ENCODE measurements at places on chromosomes 2 and 18.

- DNase-seq, result no peak
These were observed 46.5 kb upstream of the RAB31 start for GRCh38 chr18:9661564-9661963.

DNA sequence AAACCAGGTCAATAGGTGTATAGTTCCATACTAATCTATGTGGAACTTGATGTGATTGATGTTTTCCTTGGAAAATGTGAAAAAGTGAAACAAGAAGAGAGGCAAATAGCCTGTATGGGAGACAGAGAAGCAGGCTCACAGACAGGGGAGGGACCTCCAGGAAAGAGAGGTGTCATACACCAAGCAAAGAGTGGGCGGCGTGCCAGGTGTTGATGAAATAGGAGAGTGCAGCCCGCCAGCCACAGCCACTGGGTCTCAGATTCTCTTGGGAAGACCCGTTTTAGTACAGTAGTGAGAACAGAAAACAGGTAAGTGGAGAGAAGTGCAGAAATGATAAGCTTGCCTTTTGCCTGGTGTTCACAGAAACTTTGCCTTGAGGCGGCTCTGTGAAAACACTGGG is 301.9 kb downstream of the ZNF407 start:
- DNase-seq, result no peak

DNA sequence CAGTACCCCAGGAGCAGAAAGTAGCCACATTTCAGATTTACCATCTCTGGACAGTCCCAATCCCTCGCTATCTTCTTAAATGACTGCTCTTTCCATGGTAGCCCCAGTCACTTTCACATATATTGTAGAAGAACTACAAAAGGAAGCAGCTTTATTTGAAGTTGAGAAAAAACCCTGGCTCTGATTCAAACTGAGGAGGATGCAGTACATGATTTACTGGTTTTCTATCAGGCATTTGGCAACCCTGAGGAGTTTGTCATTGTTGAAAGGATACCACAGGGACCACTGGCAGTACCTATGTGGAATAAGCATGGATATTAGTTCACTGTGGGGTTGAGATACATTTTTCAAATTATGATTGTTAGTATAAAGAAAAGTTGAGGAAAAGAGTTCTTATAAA is 640.9 kb upstream of the SETBP1 start:
- no peak for DNase-seq

DNA sequence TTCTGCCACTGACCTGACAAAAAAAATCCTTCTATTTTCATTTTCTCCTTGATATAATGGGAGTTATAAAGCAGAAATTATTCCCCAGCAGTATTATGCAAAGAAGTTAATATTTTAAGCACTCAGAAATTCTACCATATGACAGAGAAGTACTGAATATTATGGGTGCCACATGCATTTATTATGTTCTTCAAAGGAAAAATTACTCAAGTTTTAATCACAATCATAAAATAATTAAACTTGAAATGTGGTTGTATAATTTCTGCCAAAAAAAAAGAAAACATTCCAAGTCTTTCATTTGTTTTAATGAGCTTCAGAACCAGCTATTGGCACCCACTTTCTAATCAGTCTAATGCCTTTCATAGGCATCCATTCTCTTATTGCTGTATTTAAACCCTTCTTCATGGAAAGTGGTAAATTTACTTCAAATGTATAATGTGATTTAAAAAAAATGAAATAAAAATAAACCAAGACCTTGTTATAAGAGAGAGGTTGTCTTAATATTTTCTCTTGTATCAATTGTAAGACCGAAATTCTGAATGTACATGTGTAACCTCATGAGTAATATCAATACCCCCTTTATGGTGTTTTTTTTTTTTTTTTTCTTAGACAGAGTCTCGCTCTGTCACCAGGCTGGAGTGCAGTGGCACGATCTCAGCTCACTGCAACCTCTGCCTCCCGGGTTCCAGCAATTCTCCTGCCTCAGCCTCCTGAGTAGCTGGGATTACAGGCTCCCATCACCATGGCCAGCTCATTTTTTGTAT is 302.3 kb downstream of the IRS1 start:
- DNase-seq, result no peak

DNA sequence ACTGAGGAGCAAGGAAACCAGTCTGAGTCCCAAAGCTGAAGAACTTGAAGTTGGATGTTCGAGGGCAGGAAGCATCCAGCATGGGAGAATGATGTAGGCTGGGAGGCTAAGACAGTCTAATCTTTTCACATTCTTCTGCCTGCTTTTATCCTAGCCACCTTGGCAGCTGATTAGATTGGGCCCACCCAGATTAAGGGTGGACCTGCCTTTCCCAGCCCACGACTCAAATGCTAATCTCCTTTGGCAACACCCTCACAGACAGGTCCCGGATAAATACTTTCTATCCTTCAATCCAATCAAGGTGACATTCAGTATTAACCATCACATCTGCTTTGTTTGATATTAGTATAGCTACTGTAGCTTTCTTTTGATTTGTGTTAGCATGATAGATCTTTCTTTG is 27.1 kb downstream of the VRK2 start:
- no peak for DNase-seq

- DNase-seq, result no peak
These were observed 630.1 kb upstream of the PIK3C3 start for GRCh38 chr18:41324934-41325333.

GRCh38 chr2:67917332-67918054 is 145.3 kb downstream of the C1D start:
- DNase-seq, result no peak

- no peak for DNase-seq
These were observed 176.6 kb downstream of the DYSF start for GRCh38 chr2:71629771-71630453.

- DNase-seq, result no peak
These were observed 42.6 kb upstream of the EDAR start for GRCh38 chr2:109031476-109032228.

- no peak for DNase-seq
These were observed 62.6 kb downstream of the C18orf63 start for GRCh38 chr18:74378179-74378682.

DNA sequence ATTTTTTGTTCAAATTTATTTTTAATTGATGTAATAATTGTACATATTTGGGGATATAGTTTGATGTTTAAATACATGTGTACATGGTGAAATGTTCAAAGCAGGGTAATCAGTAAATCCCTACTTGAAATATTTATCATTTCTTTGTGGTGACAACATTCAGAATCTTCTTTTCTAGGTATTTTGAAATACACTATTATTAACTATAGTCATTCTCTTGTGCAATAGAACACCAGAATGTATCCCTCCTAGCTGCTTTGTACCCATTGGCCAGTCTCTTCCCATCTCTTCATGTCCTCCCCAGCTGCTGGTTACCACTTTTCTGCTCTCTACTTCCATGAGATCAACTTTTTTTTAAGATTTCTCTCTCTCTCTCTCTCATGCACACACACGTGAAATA is 126.5 kb downstream of the ZNF407 start:
- no peak for DNase-seq

All from SK-N-DZ (cell line).